Fibroblast of skin of abdomen (primary cell): ENCODE measurements at places on chromosomes 3 and 15.

- DNase-seq = no peak
Measured at GRCh38 chr3:36761779-36762178, 2.6 kb downstream of the DCLK3 start.

DNA sequence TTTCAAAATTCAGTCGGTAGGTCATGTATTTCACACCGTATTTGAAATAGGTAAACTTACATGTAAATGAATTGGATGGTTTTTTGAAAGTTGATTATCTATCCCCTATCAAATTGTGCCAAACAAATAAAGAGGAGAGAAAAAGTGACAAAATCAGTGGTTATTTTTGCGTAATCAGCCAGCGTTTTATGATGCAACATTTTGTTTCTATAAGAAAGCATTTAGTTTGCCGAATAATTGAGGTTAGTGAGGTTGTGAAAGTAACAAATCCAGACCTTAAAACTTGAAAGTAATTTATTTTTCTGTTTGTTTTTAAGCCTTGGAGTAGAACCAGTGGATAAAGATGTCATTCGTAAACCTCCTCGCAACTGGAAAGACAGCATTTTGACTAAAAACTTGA is 29.3 kb downstream of the ASTE1 start:
- DNase-seq = peak; percentile 9

DNA sequence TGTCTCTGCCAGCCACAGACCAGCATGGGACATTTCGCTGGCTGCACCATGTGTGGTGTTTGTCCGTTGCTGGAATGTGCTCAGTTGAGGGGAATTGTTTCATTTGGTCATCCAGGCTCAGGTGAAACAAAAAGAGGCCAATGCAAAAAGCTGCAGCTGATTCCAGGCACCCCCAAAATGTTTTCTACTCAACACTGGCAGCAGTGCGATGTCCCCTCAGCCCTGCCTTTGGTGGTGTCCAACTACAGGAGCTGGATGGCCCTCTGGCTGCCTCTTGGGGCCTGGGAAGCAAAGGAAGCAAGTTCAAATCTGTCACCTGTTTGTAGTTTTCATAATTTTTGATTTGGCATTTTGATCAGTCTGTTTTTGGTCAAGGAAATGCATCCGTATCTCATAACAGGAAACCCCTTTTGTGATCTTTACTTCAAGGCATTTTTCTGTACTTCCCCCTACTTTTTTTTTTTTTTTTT is 141.8 kb downstream of the EEFSEC start:
- DNase-seq = no peak

- DNase-seq = no peak
Measured at GRCh38 chr3:16364323-16364722, 99.3 kb downstream of the OXNAD1 start.

- no peak for DNase-seq
Measured at GRCh38 chr3:140595295-140595694, 82.6 kb upstream of the TRIM42 start.

DNA sequence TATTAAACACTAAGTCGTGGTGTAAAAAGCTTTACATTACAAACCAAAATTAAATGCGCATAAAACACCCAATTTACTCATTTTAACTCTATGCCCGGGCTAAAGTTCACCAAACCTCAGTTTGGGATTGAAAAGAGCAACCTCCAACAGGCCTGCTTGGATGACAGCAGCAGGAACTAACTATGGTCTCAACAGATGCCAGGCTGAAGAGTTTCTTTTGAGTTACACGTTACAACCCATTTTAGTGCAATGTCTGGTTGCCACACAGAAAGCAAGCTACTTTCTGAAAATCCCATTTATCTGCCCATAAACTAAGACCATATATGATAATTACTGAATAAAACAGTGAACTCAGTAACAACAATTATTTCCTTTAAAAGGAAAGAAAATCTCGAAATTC is 2.2 kb downstream of the SATB1 start:
- DNase-seq = no peak

DNA sequence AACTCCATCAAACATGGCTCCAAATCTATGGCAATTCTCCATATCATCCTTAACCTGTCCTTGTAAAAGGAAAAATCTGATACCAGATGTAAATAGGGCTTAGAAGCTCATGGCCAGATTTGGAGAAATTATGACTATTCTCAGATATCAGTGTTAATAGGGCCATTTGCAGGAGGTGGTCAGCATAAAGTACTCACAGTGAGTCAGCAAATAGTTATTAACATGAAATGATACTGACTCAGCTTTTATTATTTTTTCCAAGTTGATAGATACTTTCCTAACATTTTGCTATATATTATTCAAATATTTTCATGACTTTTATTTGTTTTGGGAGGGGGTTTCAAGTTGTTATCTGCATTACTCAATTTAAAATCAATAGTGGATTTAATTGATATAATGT is 255.8 kb downstream of the MFSD1 start:
- no peak for DNase-seq

- no peak for DNase-seq
Measured at GRCh38 chr15:27256446-27256845, 285.5 kb downstream of the GABRG3 start.

DNA sequence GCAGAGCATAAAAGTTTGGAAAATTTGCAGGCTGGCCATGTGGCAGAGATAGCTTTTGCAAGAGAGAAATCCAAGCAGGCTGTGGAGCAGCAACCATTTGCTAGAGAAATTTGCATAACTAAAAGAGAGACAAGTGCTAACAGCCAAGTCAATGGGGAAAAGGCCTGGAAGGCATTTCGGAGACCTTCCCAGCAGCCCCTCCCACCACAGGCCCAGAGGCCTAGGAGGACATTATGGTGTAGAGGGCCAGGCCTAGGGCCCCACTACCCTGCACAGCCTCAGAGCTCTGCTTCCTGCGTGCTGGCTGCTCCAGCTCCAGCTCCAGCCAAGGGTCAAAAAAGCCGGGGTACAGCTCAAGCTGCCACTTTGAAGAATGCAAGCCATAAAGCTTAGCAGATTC is 82.7 kb downstream of the MYO5A start:
- no peak for DNase-seq

GRCh38 chr15:76206325-76206976 is 104.8 kb downstream of the ETFA start:
- peak; percentile 34 for DNase-seq

GRCh38 chr3:5523125-5523524 is 335.6 kb downstream of the EDEM1 start:
- DNase-seq = no peak

DNA sequence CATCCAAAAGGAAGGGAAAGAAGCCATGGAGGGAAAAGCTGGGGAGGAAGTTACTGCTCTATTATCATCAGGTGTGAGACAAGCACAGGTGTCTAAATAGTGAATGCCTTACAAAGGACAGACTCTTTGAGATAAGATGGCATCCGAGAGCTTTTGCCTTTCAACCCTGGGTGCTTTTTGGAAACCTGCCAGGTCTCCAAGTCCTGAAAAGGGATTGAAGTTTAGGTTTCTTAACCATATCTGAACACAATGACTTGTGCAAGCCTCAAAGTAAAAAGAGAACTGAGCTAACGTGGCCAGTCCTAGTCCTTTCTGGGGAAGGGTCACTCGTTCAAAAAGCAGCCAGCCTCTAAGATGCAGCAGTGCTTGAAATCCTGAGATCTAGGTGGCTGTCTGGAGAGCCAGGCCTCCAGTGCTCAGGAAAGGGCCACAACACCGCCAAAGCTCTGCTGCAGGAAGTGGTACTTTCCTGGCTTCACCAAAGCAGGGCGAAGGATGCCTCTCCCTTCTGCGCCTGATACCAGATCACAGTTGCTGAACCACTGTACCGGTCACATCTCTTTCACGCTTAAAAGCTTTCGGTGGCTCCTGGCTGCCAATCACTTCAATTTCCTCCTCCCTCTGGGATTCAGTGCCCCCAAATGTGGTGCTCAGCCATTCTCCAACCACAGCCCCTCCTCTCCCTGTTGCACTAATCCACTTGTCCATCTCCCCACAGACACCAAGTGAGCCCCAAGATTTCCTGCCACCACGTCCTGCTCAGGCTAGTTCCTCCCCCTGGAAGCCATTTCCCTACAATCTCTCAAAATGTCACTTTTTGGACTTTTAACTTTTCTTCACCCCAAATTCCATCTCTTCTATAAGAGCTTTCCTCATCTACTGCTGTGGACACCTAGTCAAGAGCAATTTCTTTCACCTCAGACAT is 104.1 kb upstream of the LPP start:
- no peak for DNase-seq

- DNase-seq = no peak
Measured at GRCh38 chr3:126478581-126479310, 3.1 kb upstream of the ZXDC start.

- DNase-seq = peak; percentile 66
Measured at GRCh38 chr15:43903864-43904290, 77.1 kb downstream of the WDR76 start.

- DNase-seq = peak; percentile 39
Measured at GRCh38 chr15:31472636-31473384, 146.2 kb downstream of the KLF13 start.

DNA sequence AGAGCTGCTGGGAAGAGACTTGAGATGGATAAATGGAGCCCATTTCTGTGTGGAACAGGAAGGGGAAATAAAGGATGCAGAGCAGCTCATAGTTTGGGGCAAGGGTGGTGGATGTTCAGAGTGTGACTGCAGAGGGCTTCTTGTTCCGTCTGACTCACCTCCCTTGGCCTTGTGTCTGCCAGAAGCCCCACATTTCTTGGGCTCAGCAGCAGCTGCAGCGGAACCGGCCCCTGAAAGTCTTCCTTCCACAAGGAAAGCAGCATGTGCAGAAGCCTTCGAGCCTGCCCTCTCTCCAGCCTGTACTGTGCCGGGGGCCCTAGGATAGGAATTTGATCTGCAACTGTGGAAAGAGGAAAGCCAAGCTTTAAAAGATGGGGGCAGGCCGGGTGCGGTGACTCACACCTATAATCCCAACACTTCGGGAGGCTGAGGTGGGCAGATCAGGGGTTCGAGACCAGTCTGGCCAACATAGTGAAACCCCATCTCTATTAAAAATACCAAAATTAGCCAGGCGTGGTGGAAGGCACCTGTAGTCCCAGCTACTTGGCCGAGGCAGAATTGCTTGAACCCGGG is 11.5 kb downstream of the CDAN1 start:
- no peak for DNase-seq

- DNase-seq = no peak
Measured at GRCh38 chr3:46710229-46710628, 7.4 kb downstream of the PRSS50 start.

DNA sequence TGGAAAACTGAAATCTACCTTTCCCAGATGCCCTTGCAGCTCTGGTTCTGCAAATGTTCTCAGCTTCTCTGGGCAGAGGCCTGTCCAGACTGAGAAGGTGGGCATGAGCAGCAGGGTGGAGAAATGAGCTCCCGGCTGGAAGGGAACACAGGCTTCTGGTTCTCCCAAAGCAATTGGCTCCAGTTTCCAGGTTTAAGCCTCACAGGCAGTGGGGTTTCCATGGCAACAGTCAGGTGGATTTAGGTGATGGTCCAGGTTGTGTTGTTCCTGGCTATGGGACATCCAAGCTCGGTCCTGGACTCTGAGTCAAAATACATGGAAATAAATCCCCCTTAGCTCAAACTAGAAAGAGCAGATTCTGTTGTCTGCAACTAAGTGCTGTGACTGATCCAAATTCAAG is 94.6 kb upstream of the IQSEC1 start:
- no peak for DNase-seq

GRCh38 chr3:5498981-5499380 is 311.5 kb downstream of the EDEM1 start:
- no peak for DNase-seq

DNA sequence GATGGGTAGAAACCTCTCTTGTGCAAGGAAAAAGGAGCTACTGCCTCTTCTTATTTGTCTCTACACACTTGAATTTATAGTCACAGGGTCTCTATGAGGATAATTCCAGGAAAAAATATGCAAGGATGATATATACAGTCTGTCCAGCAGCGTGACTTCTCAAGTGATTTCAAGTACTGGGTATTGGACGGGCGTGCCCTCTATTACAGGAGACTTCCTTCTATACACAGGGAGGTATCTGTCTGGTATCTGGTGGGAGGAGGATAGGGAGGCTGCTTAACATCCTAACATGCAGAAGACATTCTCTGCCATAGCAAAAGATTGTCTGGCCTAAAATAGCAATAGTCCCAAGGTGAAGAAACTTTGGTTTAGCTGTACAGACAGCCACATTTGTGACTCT is 146.1 kb downstream of the TPRG1 start:
- DNase-seq = no peak

GRCh38 chr15:32936283-32936918 is 218.6 kb downstream of the GREM1 start:
- DNase-seq = peak; percentile 67

DNA sequence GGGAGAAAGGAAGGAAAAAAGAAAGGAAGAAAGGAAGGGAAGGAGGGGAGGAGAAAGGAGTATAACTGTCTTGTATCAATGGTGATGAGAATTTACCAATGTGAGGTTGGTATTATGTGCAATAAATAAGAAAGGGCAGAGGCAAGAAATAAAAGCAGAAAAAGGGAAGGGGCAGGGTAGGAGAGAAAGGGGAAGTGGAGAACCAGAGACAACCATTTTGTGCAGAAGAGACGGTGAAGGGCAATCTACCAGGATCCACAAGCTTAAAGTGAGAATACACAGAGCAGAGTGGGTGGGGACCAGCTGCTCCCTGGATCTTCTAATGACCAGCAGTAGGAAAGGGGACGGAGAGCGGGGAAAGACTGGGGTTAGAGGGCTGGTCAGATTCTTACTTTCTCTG is 106.9 kb upstream of the SLCO2A1 start:
- DNase-seq = no peak

GRCh38 chr3:193842029-193842798 is 249.2 kb downstream of the OPA1 start:
- DNase-seq = no peak

GRCh38 chr15:74864296-74864695 is 8.9 kb downstream of the SCAMP2 start:
- DNase-seq = no peak

- no peak for DNase-seq
Measured at GRCh38 chr3:53858096-53858741, 11.9 kb downstream of the IL17RB start.

DNA sequence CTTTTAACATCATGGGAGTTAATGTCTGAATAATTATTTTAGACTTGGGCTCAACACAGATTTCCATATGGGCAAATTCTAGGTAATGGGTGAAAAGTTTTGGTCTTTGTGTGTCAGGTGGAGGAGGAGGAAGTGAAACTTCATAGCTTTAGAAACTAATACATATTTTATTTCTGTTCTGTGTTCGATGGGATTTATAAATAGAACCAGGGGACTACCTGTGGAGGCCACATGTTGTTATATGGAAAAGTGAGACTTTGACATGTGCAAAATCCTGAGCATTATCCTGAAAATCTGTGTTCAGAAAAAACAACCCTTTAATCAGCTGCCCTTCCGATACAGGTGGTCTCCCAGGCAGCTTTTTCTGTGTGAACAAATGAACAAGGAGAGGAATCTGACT is 209.5 kb downstream of the SOX2 start:
- no peak for DNase-seq

DNA sequence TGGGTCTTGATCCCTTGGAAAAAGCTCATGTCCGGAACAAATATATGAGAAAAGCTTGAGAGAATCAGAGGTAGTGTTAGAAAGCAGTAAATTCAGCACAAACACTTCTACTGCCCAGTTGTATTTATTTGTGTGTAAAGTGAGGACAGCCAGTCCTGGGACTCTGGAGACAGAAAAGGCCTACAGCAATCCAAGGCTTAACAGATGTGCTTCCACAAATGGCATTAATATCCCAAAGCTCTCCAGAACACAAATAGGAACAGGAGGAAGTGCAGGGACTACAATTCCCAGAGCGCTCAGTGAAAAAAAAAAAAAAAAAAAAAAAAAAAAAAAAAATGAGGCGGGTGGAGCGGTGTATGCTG is 390 bp upstream of the AP2M1 start:
- DNase-seq = no peak
